Activated naive CD8-positive, alpha-beta T cell treated with anti-CD3 and anti-CD28 coated beads for 36 hours (primary cell): ENCODE measurements at places on chromosomes 3 and 15.
A peak's percentile ranks its signal among the peaks of the same experiment; 100 is the strongest.

DNA sequence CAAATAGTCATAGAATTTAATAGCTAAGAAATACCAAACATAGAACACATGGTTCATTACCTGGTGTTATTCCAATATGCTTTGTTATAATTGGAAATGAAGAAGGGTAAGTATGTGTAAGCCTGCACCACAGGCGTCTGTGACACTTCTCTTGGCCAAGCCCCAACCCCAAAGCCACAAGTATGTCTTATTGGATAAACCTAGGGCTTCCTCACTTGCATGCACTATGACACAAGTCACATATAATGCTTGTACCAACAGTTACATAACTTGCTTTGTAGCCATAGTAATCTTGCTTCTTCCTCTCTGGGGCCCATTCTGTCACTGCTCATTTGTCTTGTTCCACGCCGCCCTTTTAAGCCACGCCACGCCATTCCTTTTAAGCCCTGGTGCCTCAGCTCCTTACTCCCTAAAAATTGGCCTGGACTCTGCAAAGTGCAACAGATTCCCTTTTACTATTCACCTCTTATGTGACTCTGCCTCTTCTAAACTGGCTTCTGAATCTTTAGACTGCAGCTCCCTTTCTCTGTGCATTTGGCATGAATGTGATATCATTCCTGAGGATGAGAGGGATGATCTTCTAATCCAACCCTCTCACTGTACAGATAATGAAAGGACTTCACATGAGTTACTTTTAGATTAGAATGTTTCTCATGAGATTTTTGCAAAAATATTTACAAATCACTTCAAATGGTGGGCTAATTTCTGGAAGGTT lies 48.1 kb upstream of the EPHA3 start:
- H3K27me3 ChIP-seq: no peaks in the 10 kb centered on the region
- no peak for DNase-seq
- H3K4me1 ChIP-seq: no peaks in the 10 kb centered on the region
- no peaks in the 10 kb centered on the region for H3K36me3 ChIP-seq
- no peak overlapping the region for H3K4me3 ChIP-seq

DNA sequence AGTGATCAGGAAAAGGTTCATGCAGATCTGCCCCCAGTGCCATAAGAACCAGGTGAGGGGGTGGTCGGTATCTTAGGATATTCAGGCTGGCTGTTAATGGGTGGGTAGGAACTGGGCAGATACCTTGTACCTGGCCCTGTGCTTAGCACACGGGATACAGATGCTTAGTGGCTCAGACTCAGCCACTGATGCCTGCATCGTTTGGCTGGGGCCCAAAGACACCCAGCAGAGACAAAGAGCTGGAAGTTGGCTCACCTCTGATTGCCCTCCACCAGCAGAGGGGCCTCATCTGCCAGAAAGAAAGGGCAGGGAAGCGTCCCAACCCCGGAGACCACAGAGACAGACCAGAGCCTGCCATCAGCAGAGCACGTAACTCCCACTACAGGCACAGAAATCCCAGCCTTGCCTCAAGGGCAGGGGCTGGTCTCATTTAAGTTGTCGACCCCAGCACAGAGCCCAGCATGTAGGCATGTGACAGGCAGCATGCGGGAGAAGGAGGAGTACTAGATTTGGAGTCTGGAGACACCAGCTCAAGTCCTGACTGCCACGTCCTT lies 64.1 kb upstream of the SLC6A1 start:
- no peaks in the 10 kb centered on the region for H3K27me3 ChIP-seq
- no peak overlapping the region for H3K27ac ChIP-seq
- DNase-seq: no peak
- H3K4me3 ChIP-seq: no peak overlapping the region
- no peaks in the 10 kb centered on the region for H3K36me3 ChIP-seq
- no peaks in the 10 kb centered on the region for H3K4me1 ChIP-seq

DNA sequence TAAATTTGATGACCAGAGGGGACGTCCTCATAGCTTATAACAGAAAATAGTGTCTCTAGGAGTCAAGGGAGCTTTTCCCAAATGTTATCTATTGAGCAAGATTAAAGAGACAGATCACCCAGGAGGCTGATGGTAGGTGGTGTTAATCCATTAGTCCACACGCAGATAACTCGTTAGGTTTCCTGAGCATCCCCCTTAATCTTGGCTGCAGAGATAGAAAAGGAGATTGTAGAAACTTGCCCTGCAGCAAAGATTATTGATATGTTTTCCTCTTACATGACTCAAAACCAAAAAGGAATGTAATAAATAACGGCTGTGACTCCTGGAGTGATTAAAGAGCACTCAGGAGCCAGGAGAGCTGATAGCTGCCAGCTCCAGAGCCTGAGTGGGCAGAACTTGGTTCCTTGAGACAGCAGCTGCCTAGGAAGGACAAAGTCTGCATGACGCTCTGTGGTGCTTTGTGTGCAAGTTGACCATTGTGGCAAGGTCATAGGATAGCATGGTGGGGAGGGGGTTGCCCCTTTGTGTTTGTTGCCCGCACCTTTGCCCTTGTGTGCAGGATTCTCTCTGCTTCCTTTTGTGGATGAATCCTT lies 234.8 kb downstream of the PTPRG start:
- H3K27ac ChIP-seq: no peak overlapping the region
- no peaks in the 10 kb centered on the region for H3K4me1 ChIP-seq
- peaks cover 10% of the 10 kb centered on the region for H3K27me3 ChIP-seq
- no peaks in the 10 kb centered on the region for H3K36me3 ChIP-seq
- no peak overlapping the region for H3K4me3 ChIP-seq
- no peak for DNase-seq

GRCh38 chr15:71252044-71252739 lies 136.9 kb downstream of the THSD4 start:
- no peak for DNase-seq
- H3K27me3 ChIP-seq: no peaks in the 10 kb centered on the region

DNA sequence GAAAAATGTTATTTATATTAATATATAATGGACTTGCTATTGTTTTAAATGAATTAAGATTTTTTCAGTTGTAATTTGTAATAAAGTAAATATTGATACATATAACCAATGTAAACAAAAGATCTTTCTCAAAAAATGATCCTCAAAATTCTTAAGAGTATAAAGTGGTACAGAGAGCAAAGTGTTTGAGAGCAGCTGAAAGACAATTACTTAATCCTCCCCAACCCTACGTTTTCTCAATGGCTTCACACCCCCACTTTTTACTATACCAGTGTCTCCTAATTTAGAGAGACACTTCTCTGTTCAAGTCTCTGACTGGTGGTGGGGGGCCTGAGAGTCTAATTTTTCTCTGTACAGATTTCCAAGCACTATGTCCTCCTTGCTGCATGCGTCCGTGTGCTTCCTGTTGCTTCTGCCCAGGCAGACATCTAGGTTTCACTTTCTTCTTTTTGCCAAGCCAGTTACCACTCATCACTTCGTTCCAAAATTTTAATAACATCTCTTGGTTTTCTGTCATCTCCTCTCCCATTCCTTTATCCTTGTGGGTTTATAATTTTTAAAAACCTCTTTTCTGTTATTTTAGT lies 276.3 kb upstream of the DNAJC19 start:
- peaks cover 8% of the 10 kb centered on the region for H3K4me1 ChIP-seq
- no peak for DNase-seq
- peaks cover 9% of the 10 kb centered on the region for H3K27me3 ChIP-seq
- H3K4me3 ChIP-seq: peak overlapping the region; percentile 67
- H3K36me3 ChIP-seq: no peaks in the 10 kb centered on the region

- DNase-seq: peak; percentile 62
- H3K4me3 ChIP-seq: no peak overlapping the region
- peaks cover 44% of the 10 kb centered on the region for H3K27me3 ChIP-seq
Measured at GRCh38 chr15:80776420-80777045, 2.6 kb upstream of the CEMIP start.

DNA sequence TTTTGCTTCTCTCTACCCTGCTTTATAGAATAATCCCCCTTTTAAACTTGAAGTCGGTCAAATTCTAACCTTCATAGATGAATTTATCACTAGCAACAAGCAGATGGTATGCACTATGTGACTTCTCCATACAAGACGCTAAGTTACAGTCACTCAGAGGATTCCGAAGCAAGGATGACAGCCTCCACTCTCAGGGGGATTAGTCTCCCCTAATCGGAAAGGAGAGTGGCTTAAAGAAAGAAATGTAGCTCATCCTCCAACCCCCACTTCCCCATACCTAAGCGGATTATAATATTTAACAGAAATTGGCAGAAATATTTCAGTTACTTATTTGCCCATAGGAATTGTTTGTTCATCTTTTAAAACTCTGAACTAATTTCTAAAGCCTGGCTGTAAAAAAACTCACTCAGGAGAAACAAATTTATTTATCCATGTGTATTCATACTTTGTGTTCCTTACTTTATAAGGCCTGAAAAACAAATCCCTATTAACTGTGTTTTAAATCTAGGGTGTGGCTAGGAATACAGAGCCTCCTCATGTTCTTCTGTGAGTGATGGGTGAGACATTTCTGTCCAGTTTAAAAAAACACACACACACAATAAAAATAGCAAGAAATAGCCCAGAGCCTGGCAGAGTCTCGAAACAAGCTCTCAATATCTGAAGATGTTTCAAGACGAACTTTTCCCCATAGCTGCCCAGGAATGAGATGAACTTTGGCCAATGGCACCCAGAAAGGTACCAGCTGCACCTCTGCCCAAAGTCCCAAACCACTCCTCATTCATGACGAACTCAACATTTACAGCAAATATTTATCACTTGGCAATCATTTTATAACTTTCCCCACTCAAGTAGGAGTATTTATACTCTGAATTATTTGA lies 18.7 kb downstream of the SIAH2 start:
- no peak overlapping the region for H3K4me3 ChIP-seq
- no peaks in the 10 kb centered on the region for H3K27me3 ChIP-seq
- peaks cover 86% of the 10 kb centered on the region for H3K4me1 ChIP-seq
- no peak for DNase-seq

- H3K4me3 ChIP-seq: no peak overlapping the region
- H3K27ac ChIP-seq: no peak overlapping the region
- no peaks in the 10 kb centered on the region for H3K36me3 ChIP-seq
- no peaks in the 10 kb centered on the region for H3K27me3 ChIP-seq
- H3K4me1 ChIP-seq: no peaks in the 10 kb centered on the region
Measured at GRCh38 chr3:107861904-107862303, 228.9 kb downstream of the CD47 start.

GRCh38 chr3:38171622-38172021 lies 6.3 kb downstream of the OXSR1 start:
- H3K36me3 ChIP-seq: peaks cover 28% of the 10 kb centered on the region
- no peak for DNase-seq
- H3K27ac ChIP-seq: no peak overlapping the region
- H3K27me3 ChIP-seq: no peaks in the 10 kb centered on the region
- no peak overlapping the region for H3K4me3 ChIP-seq

DNA sequence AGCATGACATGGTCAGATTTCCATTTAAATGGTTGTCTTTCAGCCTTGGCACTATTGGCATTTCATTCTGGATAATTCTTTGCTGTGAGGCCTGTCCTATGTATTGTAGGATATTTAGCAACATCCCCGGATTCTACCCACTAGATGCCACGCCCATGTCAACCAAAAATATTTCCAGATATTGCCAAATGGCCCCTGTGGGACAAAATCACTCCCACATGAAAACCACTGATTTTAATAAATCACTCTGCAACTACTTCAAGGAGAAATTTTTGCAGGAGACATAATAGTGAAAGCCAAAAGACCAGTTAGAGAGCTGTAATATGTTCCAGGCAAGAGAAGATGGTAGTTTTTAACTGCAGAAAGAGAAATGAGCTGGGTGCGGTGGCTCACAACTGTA lies 55.9 kb upstream of the RARB start:
- no peak overlapping the region for H3K4me3 ChIP-seq
- H3K4me1 ChIP-seq: no peaks in the 10 kb centered on the region
- no peaks in the 10 kb centered on the region for H3K27me3 ChIP-seq
- H3K27ac ChIP-seq: no peak overlapping the region
- no peaks in the 10 kb centered on the region for H3K36me3 ChIP-seq
- no peak for DNase-seq

DNA sequence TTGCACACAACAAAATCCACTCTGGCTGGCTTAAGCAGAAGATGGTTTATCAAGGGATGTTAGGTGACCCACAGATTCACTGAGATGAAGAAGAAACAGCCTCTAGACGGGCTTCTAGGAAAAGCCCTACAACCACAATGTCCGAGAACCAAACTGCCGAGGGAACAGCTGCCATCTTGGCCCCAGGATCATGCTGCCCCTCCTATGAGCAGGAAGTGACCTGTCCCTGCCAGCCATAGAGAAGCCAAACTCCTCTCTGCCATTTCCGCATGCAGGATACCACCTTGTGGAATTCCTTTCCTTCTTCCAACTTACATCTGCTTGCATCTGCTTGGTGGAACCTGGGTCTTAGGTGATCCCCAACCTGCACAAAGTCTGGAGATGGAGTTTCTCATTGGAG lies 11.4 kb upstream of the POMGNT2 start:
- no peaks in the 10 kb centered on the region for H3K27me3 ChIP-seq
- H3K4me3 ChIP-seq: no peak overlapping the region
- no peak overlapping the region for H3K27ac ChIP-seq
- peaks cover 10% of the 10 kb centered on the region for H3K4me1 ChIP-seq
- DNase-seq: no peak
- no peaks in the 10 kb centered on the region for H3K36me3 ChIP-seq

- DNase-seq: peak; percentile 21
- H3K4me3 ChIP-seq: peak overlapping the region; percentile 61
- no peaks in the 10 kb centered on the region for H3K27me3 ChIP-seq
Measured at GRCh38 chr3:71721651-71722157, 3.5 kb downstream of the EIF4E3 start.

DNA sequence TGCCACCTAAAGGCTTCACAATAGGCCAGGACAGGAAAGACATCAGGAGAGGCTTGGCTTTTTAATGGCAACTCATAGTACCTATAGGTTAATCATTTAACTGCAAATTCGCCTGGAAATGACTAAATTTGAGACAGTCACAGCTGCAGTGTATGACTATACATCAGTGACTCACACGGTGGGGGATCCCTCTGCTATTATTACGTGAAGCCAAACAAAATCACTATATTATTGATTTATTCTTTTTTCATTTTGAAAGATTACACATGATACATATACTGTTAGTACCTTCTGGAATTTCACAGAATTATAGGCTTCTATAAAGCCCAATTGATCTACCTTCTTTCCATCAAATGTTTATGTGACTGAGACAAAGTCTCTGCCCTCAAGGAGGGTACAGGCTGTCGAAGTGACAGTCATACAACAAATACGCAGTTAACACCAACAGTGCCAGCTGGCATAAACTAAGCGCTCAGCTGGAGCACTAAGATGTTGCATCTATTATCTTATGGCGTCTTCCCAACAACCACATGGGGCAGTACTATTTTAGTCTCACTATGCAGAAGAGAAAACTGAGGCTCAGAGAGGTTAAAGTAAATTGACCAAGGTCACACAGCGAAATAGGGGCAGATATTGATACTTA lies 82.0 kb upstream of the LMOD3 start:
- peak overlapping the region; percentile 33 for H3K4me3 ChIP-seq
- H3K4me1 ChIP-seq: peaks cover 49% of the 10 kb centered on the region
- H3K36me3 ChIP-seq: peaks cover 11% of the 10 kb centered on the region
- H3K27ac ChIP-seq: peak overlapping the region; percentile 91
- DNase-seq: peak; percentile 55
- H3K27me3 ChIP-seq: no peaks in the 10 kb centered on the region
